ENCODE measurements at places on chromosomes 1 and 21.

- DNase-seq, result no peak
These were observed 132.8 kb downstream of the RERE start for GRCh38 chr1:8684590-8684989.

GRCh38 chr1:162537216-162537615 is 24.3 kb upstream of the UAP1 start:
- no peak for DNase-seq

GRCh38 chr1:244217711-244218110 is 166.6 kb downstream of the ZBTB18 start:
- no peak for DNase-seq

- DNase-seq, result no peak
These were observed 442.8 kb downstream of the SETD4 start for GRCh38 chr21:35617491-35617890.

DNA sequence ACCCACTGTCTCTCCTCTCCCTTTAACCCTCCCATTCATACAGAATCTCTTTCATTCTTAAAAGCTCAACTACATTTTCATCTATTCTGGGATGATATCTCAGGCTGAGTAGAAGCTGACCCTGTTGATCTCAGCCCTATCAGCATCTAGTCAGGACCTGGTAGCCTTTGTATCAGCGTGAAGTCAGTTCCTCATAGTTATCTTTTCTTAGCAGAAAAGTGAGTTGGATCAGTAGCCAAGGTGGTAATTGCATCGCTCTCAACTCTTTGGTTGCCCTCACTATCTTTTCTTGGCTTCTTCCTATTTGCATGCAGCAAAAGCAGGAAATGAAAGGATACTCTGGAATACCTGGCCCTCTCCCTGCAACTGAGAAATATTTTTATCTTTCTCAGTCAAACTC is 13.6 kb upstream of the GOLT1A start:
- no peak for DNase-seq

- DNase-seq, result no peak
These were observed 62.9 kb downstream of the ZSCAN20 start for GRCh38 chr1:33535334-33535733.

GRCh38 chr1:68121536-68121935 is 71.1 kb upstream of the DIRAS3 start:
- DNase-seq, result no peak

- DNase-seq, result no peak
These were observed 253.2 kb downstream of the CRB1 start for GRCh38 chr1:197521118-197521739.

Data from stimulated activated CD8-positive, alpha-beta memory T cell treated with anti-CD3 and anti-CD28 coated beads, Interleukin-2, amount 100 ng/mL, for 48 hours (primary cell).